ENCODE measurements at places on chromosomes 1 and 21. TPM values are rescaled to one million over a fixed set of nuclear protein-coding genes. Genes with fewer than 3 reads are reported as not detected.

S100B gene
- total RNA-seq: not detected

GRIK1 gene
- not detected for total RNA-seq

SH2D2A gene
- 2.1 TPM for total RNA-seq

FCGR1A gene
- total RNA-seq: not detected

CSMD2 gene
- 0.08 TPM for total RNA-seq

CBS gene
- 66.5 TPM for total RNA-seq

OLIG2 gene
- total RNA-seq: not detected

PLA2G2C gene
- total RNA-seq: not detected

SPRR1B gene
- not detected for total RNA-seq

SMG5 gene
- 46.6 TPM for total RNA-seq

NEGR1 gene
- 3.2 TPM for total RNA-seq

MARK1 gene
- total RNA-seq: 1.8 TPM

STUM gene
- total RNA-seq: not detected

SPRR2G gene
- not detected for total RNA-seq

CCDC185 gene
- not detected for total RNA-seq

CTSS gene
- total RNA-seq: 2.2 TPM

GRIK3 gene
- not detected for total RNA-seq

C1orf116 gene
- 0.40 TPM for total RNA-seq

FUCA1 gene
- 6.2 TPM for total RNA-seq

LCE1E gene
- not detected for total RNA-seq

SLC25A34 gene
- total RNA-seq: 0.26 TPM

KPRP gene
- not detected for total RNA-seq

RNU1-4 gene
- under 0.01 TPM for total RNA-seq

PCBP3 gene
- total RNA-seq: 16.0 TPM

LIN9 gene
- total RNA-seq: 5.6 TPM

NBPF26 gene
- 10.9 TPM for total RNA-seq

SPRR2A gene
- not detected for total RNA-seq

IFFO2 gene
- 7.4 TPM for total RNA-seq

MTARC1 gene
- 4.6 TPM for total RNA-seq

MARCKSL1 gene
- 127 TPM for total RNA-seq

CLCA1 gene
- total RNA-seq: not detected

RAB42 gene
- 5.5 TPM for total RNA-seq

CD5L gene
- not detected for total RNA-seq

NUDT4B gene
- total RNA-seq: 36.4 TPM

FCRL5 gene
- total RNA-seq: not detected

OR2G6 gene
- not detected for total RNA-seq

VCAM1 gene
- 15.0 TPM for total RNA-seq

LAMB3 gene
- total RNA-seq: 4.8 TPM

CHAF1B gene
- 4.2 TPM for total RNA-seq

CLCA4 gene
- not detected for total RNA-seq

LCE2B gene
- total RNA-seq: not detected

NDUFS2 gene
- 222 TPM for total RNA-seq

LHX8 gene
- not detected for total RNA-seq

FMOD gene
- 4.7 TPM for total RNA-seq

Data from epithelial cell of alveolus of lung (primary cell).